ENCODE measurements at places on chromosomes 5 and 9. TPM values are rescaled to one million over a fixed set of nuclear protein-coding genes. Genes with fewer than 3 reads are reported as not detected.

GRCh38 chr9:37167456-37168047 is 47.2 kb downstream of the ZCCHC7 start:
- peaks cover 11% of the 10 kb centered on the region for H3K36me3 ChIP-seq
- H3K27me3 ChIP-seq: no peaks in the 10 kb centered on the region
- no peak overlapping the region for H3K27ac ChIP-seq
- H3K4me3 ChIP-seq: no peak overlapping the region
- DNase-seq: no peak

GRCh38 chr5:172044631-172045314 is 38.3 kb upstream of the FBXW11 start:
- no peak for DNase-seq
- no peaks in the 10 kb centered on the region for H3K27me3 ChIP-seq
- H3K4me1 ChIP-seq: no peaks in the 10 kb centered on the region
- no peak overlapping the region for H3K4me3 ChIP-seq
- H3K27ac ChIP-seq: no peak overlapping the region

DNA sequence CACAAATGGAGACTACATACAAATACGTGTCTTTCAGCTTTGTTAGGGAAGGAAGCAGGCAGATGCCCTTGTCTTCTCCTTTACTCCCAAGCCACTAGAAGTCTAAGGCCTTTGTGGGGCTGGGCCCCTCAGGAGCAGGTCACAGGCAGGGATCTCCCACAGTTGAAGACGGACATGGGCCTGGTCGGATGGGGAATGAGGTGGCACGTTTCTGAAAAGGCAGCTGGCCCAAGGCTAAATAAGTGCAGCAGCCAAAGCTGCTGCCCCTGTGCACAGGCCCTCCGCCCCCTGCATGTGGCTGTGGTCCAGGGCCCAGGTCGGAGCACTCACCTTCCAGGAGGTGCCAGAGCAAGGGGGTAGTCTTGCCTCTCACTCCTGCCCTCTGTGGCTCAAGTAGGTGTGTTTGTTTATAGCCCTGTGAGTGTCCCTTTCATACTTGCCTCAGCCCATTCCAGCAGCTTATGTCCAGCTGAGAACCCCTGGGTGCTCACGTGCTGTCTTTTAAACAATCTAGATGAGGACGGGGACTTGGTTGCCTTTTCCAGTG is 1.8 kb downstream of the SQSTM1 start:
- no peak for DNase-seq
- H3K27me3 ChIP-seq: no peaks in the 10 kb centered on the region
- H3K27ac ChIP-seq: peak overlapping the region; percentile 100
- H3K4me1 ChIP-seq: peaks cover 77% of the 10 kb centered on the region

DNA sequence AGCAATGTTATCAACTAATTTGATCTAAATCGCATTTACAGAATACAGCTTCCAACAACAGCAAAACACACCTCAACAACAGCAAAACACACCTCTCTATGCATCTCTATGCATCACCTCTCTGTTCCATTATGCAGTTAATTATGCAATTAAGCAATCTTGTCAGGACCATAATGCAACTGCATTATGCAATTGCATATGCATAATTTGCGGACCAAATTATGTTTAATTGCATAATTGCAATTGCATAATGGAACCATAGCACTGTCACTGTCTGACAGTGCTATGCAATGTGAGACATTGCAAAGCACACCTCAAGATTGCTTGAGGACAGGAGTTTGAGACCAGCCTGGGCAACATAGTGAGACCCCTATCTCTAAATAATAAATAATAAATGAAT is 80.4 kb upstream of the PRSS3 start:
- H3K27me3 ChIP-seq: no peaks in the 10 kb centered on the region
- DNase-seq: no peak
- no peak overlapping the region for H3K27ac ChIP-seq
- H3K36me3 ChIP-seq: no peaks in the 10 kb centered on the region

GRCh38 chr9:34169125-34169524 is 9.7 kb upstream of the UBAP1 start:
- H3K36me3 ChIP-seq: no peaks in the 10 kb centered on the region
- H3K4me3 ChIP-seq: no peak overlapping the region
- no peaks in the 10 kb centered on the region for H3K4me1 ChIP-seq
- DNase-seq: no peak
- no peaks in the 10 kb centered on the region for H3K27me3 ChIP-seq

- peaks cover 5% of the 10 kb centered on the region for H3K4me1 ChIP-seq
- no peaks in the 10 kb centered on the region for H3K36me3 ChIP-seq
- no peak overlapping the region for H3K27ac ChIP-seq
- no peaks in the 10 kb centered on the region for H3K27me3 ChIP-seq
- no peak for DNase-seq
Measured at GRCh38 chr5:1231354-1231905, 6.2 kb downstream of the SLC6A18 start.

DNA sequence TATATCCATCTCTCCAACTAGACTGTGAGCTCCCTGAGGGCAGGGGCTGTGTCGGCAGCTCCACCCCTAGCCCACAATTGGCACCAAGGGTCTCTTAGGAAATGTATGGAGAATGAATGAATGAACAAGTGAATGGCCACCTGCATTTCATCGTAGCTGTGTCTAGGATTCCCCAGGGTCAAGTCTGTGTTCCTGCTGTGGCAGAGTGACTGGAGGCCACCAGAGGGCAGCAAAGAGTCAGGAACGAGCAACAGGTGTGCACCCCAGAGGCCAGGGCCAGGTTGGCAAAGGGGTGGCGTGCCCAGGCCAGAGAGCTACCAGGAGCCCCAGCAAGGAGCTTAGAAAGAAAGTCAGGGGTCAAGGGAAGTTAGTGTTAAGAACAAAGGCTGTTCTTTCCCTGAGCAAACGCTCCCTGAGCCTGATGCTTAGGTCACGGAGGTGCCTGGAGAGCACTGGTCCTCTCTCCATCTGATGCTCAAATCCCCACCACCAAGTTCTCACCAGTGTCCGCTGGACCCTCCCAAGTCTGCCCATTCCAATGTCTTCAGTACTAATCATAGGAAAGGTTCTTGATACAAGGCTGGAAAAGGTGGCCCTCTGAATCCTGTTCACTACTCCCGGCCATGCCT is 160.7 kb downstream of the PAX5 start:
- no peaks in the 10 kb centered on the region for H3K27me3 ChIP-seq
- DNase-seq: peak; percentile 56
- no peaks in the 10 kb centered on the region for H3K4me1 ChIP-seq
- no peak overlapping the region for H3K27ac ChIP-seq
- H3K36me3 ChIP-seq: no peaks in the 10 kb centered on the region

DNA sequence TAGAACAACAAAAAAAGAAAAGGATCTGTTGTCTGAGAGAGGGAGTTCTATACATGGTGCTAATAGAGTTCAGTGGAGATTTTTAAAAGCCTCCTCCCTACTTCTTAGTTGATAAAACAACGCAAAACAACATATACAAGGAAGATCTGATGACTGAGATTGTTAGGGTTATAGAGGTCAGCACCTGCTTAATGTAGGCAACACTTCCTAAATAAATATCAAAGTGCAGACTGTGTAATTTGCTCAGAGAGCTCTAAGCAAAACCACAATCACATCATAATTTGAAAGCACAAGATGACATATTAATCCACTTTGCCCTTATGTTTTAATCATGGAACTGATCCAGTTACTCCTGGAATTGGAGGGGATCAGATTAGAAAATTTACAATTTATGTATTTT is 474.5 kb downstream of the PRR16 start:
- H3K4me3 ChIP-seq: no peak overlapping the region
- no peak overlapping the region for H3K27ac ChIP-seq
- no peaks in the 10 kb centered on the region for H3K4me1 ChIP-seq
- no peak for DNase-seq
- no peaks in the 10 kb centered on the region for H3K27me3 ChIP-seq

DNA sequence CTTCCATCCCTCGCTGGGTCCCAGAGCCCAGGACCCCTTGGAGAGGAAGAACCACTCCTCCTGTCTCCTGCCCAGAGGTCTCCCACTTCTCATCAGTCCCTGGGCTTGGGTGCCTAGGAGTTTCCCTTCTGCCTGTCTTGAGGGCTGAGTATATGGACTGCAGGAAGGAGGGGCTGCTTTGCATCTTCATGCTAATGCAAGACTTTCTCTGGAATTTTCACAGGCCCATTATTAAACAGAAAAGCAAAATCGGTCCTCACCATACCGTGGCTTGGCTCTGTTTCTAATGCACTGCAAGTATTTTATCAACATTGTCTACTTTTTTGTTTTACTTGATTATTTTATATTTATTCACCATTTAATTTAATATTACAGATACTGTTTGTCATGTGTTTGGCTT is 34.5 kb downstream of the TRIO start:
- no peak for DNase-seq
- no peak overlapping the region for H3K27ac ChIP-seq
- H3K4me3 ChIP-seq: no peak overlapping the region

GRCh38 chr9:16611983-16612382 is 258.5 kb downstream of the BNC2 start:
- H3K27ac ChIP-seq: no peak overlapping the region
- H3K4me1 ChIP-seq: no peaks in the 10 kb centered on the region
- no peak overlapping the region for H3K4me3 ChIP-seq

GRCh38 chr5:94776167-94776566 is 157.7 kb downstream of the SLF1 start:
- H3K4me1 ChIP-seq: no peaks in the 10 kb centered on the region
- H3K36me3 ChIP-seq: no peaks in the 10 kb centered on the region
- no peak for DNase-seq
- H3K27me3 ChIP-seq: no peaks in the 10 kb centered on the region
- H3K27ac ChIP-seq: no peak overlapping the region

The ANKRD31 gene
- total RNA-seq: 0.17 TPM

The FRMPD1 gene
- total RNA-seq: under 0.01 TPM

The PPP1R26 gene
- total RNA-seq: 29.5 TPM

The CDH10 gene
- not detected for total RNA-seq

The GLDC gene
- total RNA-seq: not detected

The CCL27 gene
- not detected for total RNA-seq

The PCDHA10 gene
- total RNA-seq: 1.2 TPM

The NUTM2G gene
- total RNA-seq: not detected

The FSTL4 gene
- total RNA-seq: 4.6 TPM

The ZNF300 gene
- 1.2 TPM for total RNA-seq
